ENCODE measurements at places on chromosomes 6 and 20. TPM values are rescaled to one million over a fixed set of nuclear protein-coding genes. Genes with fewer than 3 reads are reported as not detected.

GJA10 gene
- not detected for total RNA-seq

ANKEF1 gene
- total RNA-seq, result 3.0 TPM

TBXT gene
- not detected for total RNA-seq

DNA sequence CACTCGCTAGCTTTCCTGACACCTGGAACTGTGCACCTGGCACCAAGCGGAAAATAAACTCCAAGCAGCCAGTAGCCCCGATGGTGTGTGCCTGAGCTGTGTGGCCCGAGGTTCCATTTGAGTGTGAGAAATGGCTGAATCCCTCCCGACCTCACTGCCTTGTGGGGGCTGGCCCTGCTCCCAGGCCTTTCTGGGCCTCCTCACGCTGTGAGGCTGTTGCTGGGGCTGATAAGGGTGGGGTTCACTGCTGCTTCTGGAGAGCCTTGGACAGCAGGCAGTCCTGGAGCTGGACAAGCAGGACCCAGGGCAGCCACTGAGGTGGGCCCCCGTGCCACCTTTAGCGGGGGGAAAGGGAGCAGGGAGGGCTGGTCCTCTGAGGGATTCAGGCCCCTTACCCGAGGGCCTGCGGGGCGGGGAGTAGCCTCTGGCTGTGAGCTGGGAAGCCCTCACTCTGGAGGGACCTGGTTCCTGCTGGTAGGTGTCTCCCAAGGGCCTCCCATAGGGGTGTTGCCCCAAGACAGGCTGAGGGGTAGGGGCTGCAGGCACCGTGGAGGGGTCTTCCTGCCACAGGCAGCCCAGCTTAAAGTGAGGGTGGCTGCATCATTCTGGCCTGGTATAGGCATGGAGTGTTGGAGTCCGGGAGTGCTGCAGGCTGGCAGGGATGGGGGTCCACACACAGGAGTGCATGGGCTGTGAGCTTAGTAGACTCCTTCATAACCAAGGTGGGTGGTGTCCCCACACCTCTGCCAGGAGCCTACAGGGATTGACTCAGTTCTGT is 1.7 kb downstream of the PPDPF start:
- peak; percentile 73 for DNase-seq

- no peak for DNase-seq
Observed at GRCh38 chr20:37228082-37228481, 33.5 kb downstream of the GHRH start.

DNA sequence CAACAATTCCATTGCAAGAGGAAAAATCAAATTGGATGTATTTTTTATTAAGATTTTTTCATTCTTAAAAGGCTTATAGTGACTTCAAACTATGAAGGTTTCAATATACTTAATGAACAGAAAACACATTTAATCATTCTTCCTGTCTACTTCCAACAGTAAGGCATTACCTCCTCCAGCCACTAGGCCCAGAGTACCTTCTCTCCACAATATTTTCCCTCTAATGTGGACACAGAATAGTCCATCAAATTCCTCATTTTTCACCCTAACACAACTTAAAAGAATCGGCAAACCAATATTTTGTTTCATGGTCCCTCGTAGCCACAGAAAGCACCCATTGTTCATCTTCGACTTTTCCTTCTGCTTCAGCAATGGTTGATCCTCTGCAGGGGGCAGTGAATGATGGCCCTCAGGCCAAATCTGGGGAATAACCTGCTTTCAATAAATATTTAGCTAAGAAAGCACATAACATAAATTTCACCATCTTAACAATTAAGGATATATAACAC is 335.4 kb upstream of the ID4 start:
- no peak for DNase-seq

GRCh38 chr20:50510706-50511542 is 741 bp downstream of the PTPN1 start:
- peak; percentile 88 for DNase-seq

GRCh38 chr6:73766040-73766439 is 70.0 kb downstream of the CD109 start:
- no peak for DNase-seq

DNA sequence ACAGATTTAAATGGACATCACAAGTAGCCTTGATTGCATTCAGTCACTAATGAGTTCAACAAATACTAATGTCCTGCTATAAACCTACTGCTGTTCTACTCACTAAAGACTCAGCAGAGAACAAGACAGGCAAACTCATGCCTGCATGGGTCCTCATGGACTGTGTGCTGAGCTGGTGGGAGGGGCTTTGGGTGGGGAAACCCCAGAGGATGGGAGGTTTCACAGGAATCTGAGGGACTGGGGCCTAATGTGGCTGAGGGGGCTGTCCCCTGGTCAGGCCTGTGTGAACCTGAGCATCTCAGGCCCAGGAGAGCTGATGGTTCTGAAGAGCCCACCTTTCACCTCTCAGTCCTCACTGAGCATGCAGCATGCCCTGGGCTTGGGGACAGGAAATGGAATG is 1.4 kb downstream of the CST8 start:
- no peak for DNase-seq

- no peak for DNase-seq
Observed at GRCh38 chr6:142300302-142300701, 1.5 kb upstream of the ADGRG6 start.

GRCh38 chr6:34004706-34005105 is 141.2 kb downstream of the GRM4 start:
- DNase-seq, result no peak

DNA sequence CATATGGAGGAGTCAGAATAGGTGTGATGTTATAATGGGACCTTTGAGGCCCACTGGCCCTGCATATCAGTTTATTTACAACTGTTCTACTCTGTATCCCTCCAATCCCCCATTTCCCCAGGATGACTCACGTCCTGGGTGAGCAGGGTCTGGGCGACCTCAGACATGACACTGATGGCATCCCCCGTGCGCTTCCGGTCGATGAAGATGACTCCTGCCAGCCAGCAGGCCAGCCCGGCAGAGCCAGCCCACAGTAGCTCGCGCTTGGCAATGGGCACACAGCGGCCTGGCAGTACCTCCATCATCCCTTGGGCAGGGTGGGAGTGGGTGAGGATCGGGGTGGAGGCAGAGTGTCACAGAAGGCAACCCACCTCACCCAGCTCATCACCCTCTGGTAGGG is 5.6 kb downstream of the AGPAT1 start:
- peak; percentile 58 for DNase-seq

Measured in spleen (tissue), 13 donors.